Stimulated activated memory B cell treated with anti-CD40 and anti-IgM and Interleukin-4, amounts not matched to agents 10 μg/mL and 1 μg/mL and 100 μg/mL, for 72 hours (primary cell): ENCODE measurements at places on chromosomes 2 and 18.

GRCh38 chr2:234628953-234629352, 132.1 kb upstream of the ARL4C start:
- H3K36me3 ChIP-seq = no peaks in the 10 kb centered on the region
- peaks cover 10% of the 10 kb centered on the region for H3K27me3 ChIP-seq
- no peak overlapping the region for H3K4me3 ChIP-seq
- ATAC-seq = no peak
- H3K27ac ChIP-seq = no peak overlapping the region

- no peaks in the 10 kb centered on the region for H3K36me3 ChIP-seq
- H3K4me1 ChIP-seq = peaks cover 6% of the 10 kb centered on the region
- no peak for ATAC-seq
- no peak overlapping the region for H3K4me3 ChIP-seq
These were observed 263.0 kb downstream of the NDUFA10 start for GRCh38 chr2:239762106-239762505.

GRCh38 chr2:181411105-181411849, 45.9 kb upstream of the ITGA4 start:
- peak; percentile 98 for ATAC-seq
- no peak overlapping the region for H3K4me3 ChIP-seq
- no peaks in the 10 kb centered on the region for H3K27me3 ChIP-seq
- H3K36me3 ChIP-seq = peaks cover 9% of the 10 kb centered on the region

DNA sequence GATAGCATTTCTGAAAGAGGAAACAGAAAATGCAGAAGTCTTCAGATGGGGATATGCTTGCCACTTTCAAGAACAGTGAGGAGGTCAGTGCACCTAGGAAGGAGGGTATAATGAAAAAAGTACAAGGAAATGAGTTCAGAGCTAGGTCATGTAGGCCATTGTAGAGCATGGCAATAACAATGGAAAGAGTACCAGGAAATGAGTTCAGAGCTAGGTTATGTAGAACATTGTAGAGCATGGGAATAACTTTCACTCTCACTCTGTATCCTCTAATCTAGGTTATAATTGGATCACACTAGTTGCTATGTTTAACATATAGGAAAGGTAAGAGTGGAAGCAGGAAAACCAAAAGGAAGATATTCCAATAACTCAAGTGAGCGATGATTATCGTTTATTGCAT, 12.3 kb downstream of the SCG2 start:
- no peak overlapping the region for H3K4me3 ChIP-seq
- H3K4me1 ChIP-seq = no peaks in the 10 kb centered on the region
- H3K36me3 ChIP-seq = no peaks in the 10 kb centered on the region
- H3K27ac ChIP-seq = no peak overlapping the region

DNA sequence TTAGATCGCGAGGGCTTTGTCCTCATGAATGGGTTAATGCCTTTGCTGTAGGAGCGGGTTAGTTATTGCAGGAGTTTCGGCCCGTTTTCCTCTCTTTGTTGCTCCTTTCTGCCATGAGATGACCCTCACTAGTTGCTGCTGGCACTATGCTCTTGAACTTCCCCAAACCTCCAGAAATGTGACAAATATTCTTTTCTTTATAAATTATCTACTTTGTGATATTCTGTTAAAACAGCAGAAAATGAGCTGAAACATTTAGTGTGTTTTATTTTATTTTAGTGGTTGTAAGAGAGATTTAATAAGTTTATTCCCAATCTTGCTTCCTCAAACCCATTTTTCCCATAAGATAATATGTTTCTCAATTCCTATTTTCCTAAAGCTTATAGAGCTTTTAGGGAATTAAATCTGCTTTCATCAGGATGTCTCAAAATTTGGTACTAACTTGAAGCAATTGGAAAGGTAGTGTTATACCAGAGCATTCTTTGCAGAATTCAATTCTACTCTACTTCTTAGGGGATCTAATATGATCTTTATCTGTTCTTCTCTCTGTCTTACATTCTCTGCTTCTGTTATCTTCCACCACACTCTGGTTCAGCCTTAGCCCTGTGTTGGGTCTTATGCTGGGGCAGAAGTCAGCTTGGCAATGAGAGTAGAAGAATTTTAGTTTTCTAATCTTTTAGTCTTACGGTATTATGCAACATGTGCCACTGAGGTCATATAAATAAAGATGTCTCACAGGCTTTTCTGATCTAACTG, 23.1 kb downstream of the DDX1 start:
- H3K27ac ChIP-seq = no peak overlapping the region
- no peaks in the 10 kb centered on the region for H3K27me3 ChIP-seq
- no peaks in the 10 kb centered on the region for H3K4me1 ChIP-seq
- ATAC-seq = no peak
- H3K36me3 ChIP-seq = peaks cover 41% of the 10 kb centered on the region

DNA sequence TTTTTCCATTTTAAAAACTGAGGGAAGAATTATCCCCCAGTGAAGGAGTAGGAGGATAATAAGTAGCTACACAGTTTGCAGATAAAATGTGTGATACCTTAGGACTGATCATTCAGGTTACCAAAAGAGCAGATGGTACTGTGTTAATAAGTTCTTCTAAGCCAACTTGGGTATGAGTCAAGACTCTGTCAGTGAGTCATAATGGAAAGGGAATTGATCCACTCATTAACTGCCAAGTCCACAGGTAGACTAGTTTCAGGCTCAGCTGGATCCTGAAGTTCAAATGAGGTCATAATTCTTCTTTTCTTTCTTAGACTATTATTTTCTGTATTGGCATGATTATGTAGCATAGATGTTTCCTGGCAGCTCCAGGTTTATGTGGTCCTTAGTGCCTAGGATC, 142.4 kb upstream of the ALPP start:
- peak; percentile 72 for ATAC-seq
- H3K27me3 ChIP-seq = no peaks in the 10 kb centered on the region
- H3K4me3 ChIP-seq = no peak overlapping the region
- peaks cover 53% of the 10 kb centered on the region for H3K36me3 ChIP-seq
- H3K4me1 ChIP-seq = no peaks in the 10 kb centered on the region

DNA sequence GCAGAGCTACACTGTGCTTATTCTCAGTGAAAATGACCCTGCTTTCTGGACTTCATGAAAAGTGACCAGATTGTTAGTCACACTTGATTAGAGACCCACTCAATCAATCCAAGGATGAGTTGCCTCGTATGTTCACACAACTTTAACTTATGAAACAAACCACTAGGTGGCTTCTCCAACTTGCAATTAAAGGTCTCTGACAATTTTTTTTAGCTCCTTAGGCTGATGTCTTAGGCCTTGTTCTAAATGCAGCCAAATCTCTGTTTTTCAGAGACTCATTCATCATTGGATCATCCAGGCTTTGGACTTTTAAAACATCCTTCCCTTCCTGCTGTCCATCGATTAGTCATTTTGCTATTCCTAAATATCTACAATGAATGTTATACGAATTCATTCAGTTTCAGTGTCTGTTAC, 63.4 kb downstream of the MREG start:
- no peaks in the 10 kb centered on the region for H3K27me3 ChIP-seq
- no peak overlapping the region for H3K27ac ChIP-seq
- peaks cover 6% of the 10 kb centered on the region for H3K4me1 ChIP-seq
- peak; percentile 39 for ATAC-seq
- peaks cover 56% of the 10 kb centered on the region for H3K36me3 ChIP-seq
- H3K4me3 ChIP-seq = no peak overlapping the region

DNA sequence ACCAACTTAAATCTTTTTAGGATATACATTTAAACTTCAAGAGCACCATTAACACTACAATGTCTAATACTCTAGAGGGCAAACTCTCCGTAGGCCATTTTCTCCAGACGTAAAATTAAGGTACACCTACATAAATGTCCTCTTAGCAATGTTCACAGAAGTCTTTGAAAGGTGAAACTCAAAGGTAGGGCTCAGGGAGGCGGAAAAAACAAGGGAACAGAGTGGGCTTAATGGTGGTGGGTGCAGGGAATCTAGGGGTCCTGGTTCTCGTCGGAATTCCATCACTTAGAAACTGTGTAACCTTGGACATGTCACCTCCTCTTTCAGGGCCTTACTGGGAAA, 668 bp downstream of the NFU1 start:
- no peaks in the 10 kb centered on the region for H3K36me3 ChIP-seq
- H3K27ac ChIP-seq = peak overlapping the region; percentile 98
- H3K27me3 ChIP-seq = no peaks in the 10 kb centered on the region

- peak overlapping the region; percentile 42 for H3K27ac ChIP-seq
- ATAC-seq = no peak
- peaks cover 29% of the 10 kb centered on the region for H3K36me3 ChIP-seq
- no peaks in the 10 kb centered on the region for H3K27me3 ChIP-seq
- no peak overlapping the region for H3K4me3 ChIP-seq
These were observed 80.9 kb downstream of the ZEB2 start for GRCh38 chr2:144438801-144439631.

DNA sequence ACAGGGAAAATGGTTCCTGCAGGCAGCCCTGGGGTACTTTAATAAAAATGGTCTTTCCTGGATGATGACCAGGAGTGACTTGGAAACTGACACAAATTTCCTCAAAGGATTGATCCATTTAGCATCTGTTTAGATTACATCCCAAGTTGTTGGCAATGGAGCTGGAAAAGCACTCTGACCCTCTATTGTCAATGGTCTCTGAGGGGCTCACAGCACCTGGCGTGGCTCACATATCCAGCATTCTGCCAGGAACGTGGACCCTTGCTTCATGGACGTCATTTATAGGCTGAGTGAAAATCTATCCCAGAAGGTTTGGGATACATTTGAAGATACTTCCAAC, 43.8 kb downstream of the SERTAD2 start:
- H3K27me3 ChIP-seq = no peaks in the 10 kb centered on the region
- peaks cover 32% of the 10 kb centered on the region for H3K4me1 ChIP-seq
- H3K36me3 ChIP-seq = no peaks in the 10 kb centered on the region
- H3K4me3 ChIP-seq = peak overlapping the region; percentile 91
- peak overlapping the region; percentile 100 for H3K27ac ChIP-seq
